Smooth muscle cell of trachea (primary cell): ENCODE measurements at places on chromosomes 1 and 21. TPM values are rescaled to one million over a fixed set of nuclear protein-coding genes. Genes with fewer than 3 reads are reported as not detected.

The KRTAP12-4 gene
- not detected in 2 replicates for total RNA-seq

The PRKCZ gene
- total RNA-seq, result 1.5 and 2.5 TPM in 2 replicates

The STYXL2 gene
- total RNA-seq, result not detected in 2 replicates

The KISS1 gene
- total RNA-seq, result 0.33 and 1.7 TPM in 2 replicates

The MFAP2 gene
- 16.9 and 26.5 TPM in 2 replicates for total RNA-seq

The PEX19 gene
- 62.0 and 86.7 TPM in 2 replicates for total RNA-seq

The CASZ1 gene
- under 0.01 and 0.17 TPM in 2 replicates for total RNA-seq

The CD1B gene
- total RNA-seq, result not detected in 2 replicates

The FAM110D gene
- not detected in 2 replicates for total RNA-seq

The AMY1A gene
- total RNA-seq, result not detected in 2 replicates

The MSH4 gene
- under 0.01 and 0.33 TPM in 2 replicates for total RNA-seq

The S100A7 gene
- not detected in 2 replicates for total RNA-seq

The CLK2 gene
- 30.4 and 38.4 TPM in 2 replicates for total RNA-seq

The MYOG gene
- total RNA-seq, result not detected in 2 replicates

The SPRR4 gene
- not detected in 2 replicates for total RNA-seq

The IQGAP3 gene
- 3.8 and 50.3 TPM in 2 replicates for total RNA-seq

The SMCP gene
- total RNA-seq, result not detected in 2 replicates

The GPR25 gene
- not detected in 2 replicates for total RNA-seq

The CBR1 gene
- 214 and 236 TPM in 2 replicates for total RNA-seq

The FLG gene
- not detected in 2 replicates for total RNA-seq

The NEGR1 gene
- total RNA-seq, result 3.6 and 7.7 TPM in 2 replicates

The RXRG gene
- 0.17 TPM in 1 of 2 replicates, not detected in the other for total RNA-seq

The TFAP2E gene
- 0.33 and 0.44 TPM in 2 replicates for total RNA-seq

The TEKT2 gene
- 0.15 and 0.33 TPM in 2 replicates for total RNA-seq

The KLF17 gene
- total RNA-seq, result under 0.01 and 0.17 TPM in 2 replicates

The MYBPH gene
- total RNA-seq, result 0.15 and 2.2 TPM in 2 replicates

The PER3 gene
- total RNA-seq, result 7.3 and 9.6 TPM in 2 replicates

The ZMYND12 gene
- total RNA-seq, result 0.29 and 2.6 TPM in 2 replicates

The CACNA1S gene
- not detected in 2 replicates for total RNA-seq

The PCSK9 gene
- total RNA-seq, result 0.50 and 0.87 TPM in 2 replicates

The S100A2 gene
- 3.3 and 6.0 TPM in 2 replicates for total RNA-seq

The LCE2A gene
- not detected in 2 replicates for total RNA-seq

The CLCN6 gene
- total RNA-seq, result 16.2 and 22.5 TPM in 2 replicates

The CR1L gene
- total RNA-seq, result not detected in 2 replicates

The FCRL4 gene
- not detected in 2 replicates for total RNA-seq

The C1QA gene
- not detected in 2 replicates for total RNA-seq
